C1 segment of cervical spinal cord (tissue), 14 donors: ENCODE measurements at places on chromosomes 3 and 15.

GRCh38 chr3:133934996-133935842 is 39.5 kb upstream of the RAB6B start:
- DNase-seq, result no peak

GRCh38 chr3:183318877-183319276 is 65.8 kb downstream of the B3GNT5 start:
- no peak for DNase-seq

- DNase-seq, result no peak
These were observed 53.4 kb upstream of the CHD2 start for GRCh38 chr15:92846741-92847140.

GRCh38 chr15:21267671-21268395 is 172.5 kb downstream of the POTEB3 start:
- no peak for DNase-seq

- DNase-seq, result no peak
These were observed 321.8 kb downstream of the ULK4 start for GRCh38 chr3:41640076-41640475.

DNA sequence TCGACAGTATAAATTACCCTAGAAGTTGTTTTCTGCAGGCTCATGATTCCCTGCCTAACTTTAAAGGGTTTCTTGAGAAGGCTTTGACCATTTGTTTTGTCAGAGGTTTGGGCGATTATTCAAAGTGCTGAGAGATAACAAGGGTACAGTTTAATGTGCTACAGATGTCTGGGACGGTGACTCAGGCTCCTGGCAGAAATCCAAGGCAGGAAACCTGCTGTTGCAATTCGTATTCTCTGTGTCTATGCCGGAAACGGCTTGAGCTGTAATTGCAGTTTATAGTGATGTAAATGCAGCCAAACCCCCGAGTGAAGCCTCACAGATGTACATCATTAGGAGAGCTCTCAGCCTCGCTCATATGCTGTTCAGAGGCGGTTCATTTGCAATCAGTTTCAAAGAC is 65.6 kb downstream of the SYNPR start:
- DNase-seq, result no peak

DNA sequence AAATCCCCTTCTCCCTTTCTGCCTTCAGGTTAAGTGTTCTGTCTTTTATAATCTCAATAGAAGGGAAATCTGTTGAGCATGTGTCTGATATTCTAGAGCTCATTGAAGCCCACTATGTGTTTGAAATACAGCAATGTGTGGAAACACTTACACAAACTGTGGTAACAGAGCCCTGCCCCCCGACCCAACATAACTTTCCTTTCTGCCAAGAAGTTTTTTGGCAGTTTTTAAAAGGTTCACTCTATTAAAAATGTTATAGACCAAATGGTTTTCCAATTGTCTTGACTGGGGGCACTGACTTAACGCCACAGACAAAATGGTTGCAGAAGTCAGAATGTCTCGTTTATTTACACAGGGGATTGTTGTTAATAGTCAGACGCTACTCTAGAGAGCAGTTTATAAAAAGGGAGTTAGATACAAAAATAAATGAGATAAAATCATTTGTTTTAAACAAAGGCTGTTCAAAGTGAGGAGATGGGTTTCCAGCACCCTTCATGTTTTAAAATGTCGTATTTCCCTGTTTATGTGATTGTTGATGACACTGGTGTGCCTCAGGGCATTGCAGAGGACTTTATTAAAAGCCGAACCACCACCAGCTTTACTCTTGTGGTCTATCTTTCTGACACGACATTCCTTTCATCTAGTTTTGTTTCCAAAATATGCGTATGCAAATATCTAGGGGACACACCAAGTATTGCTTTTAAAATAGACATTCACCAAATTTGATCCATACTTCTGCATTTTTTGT is 26.7 kb upstream of the GREM1 start:
- DNase-seq, result no peak

DNA sequence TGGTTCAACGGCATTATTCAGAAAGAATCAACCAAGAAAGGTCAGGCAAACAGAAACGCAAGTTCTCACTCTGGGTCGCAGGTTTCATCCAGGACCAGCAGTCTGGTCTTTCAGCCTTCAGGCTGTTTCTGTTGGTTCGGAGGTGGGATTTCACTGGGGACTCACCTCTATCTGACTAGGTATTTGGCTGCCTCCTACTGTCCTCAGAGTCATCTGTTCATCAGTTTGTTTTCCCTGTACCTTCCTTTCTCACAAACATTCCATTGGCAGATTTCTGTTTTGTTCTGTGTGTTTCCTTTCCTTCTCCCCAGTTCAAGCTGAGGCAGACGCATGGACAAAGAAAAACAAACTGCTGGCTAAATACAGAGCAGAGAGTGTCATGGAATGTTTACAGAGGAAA is 1046.6 kb upstream of the CFAP20DC start:
- DNase-seq, result no peak

- no peak for DNase-seq
These were observed 9.7 kb upstream of the XIRP1 start for GRCh38 chr3:39202094-39202493.

GRCh38 chr15:101451266-101451799 is 38.2 kb downstream of the PCSK6 start:
- no peak for DNase-seq

DNA sequence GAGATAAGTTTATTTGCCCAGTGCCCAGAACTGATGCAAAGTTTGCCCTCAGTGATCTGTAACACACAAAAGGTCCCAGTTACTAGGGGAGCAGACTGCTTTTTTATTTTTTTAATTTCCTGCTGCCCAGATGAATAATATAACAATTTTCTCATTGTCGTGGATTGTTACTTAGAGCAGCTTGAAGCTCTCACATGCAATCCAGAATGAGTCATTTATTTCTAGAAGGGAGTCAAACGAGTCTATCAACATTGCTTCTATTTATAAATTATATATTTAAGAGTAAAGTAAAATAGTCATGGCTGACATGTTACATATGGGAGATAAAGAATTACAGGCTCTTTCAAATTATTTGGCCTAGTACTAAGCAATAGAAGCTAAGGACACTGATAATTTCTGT is 41.3 kb downstream of the MEIS2 start:
- DNase-seq, result no peak

GRCh38 chr3:187739561-187740332 is 5.5 kb downstream of the BCL6 start:
- DNase-seq, result peak; percentile 82

DNA sequence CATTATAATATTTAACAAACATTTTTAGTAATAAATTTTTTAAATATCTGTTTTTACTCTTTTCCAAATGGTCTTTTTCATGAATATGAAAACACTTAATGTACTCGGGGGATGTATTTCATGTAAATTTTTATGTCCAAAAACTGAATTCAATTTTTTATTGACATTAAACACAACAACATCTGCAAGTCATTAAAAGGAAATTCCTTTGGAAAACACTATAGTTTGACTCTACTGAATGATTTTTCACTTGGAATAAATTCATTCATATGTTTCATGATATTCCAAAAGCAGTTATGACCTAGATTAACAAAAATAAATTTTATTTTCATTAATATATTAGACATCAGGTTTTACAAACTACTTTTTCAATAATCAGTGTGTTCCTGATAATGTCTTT is 239.8 kb upstream of the AGTR1 start:
- DNase-seq, result no peak

DNA sequence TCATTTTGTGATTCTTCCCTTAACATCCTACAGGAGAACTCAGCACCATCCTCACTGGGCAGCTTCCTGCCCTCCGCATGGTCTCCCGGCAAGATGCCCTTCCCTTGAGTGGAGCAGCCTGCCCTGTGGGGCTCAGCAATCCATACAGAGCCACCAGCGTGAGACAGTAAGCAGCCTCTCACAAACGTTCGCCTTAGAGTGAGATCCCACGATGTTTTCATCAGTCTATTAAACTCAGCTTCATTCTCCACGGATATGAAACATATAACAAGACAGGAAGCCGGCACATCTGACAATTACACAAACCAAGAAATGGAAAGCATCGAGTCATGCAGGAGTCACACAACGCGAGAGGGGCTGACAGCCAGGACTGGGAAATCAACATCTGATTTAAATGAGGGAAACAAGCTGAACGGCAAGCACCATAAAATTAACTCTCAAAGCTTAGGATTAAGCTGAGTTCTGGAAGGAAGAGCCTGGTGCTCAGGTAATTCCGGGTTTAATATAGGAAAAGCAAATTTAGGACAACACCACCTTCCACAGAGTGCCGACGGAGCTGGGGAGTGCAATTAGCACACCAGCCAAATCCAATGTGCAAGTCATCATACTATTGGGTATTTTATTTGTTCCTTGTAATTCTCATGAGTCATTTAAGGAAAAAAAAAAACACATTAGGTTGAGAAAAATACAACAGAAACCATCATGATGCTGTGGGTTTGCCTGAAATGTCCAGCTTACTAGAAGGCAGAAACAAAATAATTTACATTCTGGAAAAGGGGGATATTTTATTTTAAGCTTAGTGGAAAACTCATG is 272.0 kb downstream of the OCA2 start:
- no peak for DNase-seq

DNA sequence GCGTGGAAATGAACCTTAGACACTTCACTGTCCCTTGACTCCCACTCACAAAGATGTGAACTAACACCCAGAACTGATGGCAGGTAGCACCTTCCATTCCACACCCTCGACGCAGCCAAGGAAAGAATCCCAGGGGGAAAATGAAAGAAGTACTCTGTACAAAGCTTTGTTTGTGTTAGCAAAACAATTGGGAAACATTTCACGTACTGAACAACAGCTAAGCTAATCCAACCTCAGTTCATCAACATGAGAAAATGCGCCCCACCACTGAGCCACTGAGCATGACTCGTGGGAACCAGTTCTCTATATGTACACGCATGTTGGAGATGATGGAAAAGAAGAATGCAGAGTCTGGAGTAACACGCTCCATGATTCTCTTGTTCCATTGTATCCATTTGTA is 32.0 kb downstream of the CORO2B start:
- DNase-seq, result no peak

DNA sequence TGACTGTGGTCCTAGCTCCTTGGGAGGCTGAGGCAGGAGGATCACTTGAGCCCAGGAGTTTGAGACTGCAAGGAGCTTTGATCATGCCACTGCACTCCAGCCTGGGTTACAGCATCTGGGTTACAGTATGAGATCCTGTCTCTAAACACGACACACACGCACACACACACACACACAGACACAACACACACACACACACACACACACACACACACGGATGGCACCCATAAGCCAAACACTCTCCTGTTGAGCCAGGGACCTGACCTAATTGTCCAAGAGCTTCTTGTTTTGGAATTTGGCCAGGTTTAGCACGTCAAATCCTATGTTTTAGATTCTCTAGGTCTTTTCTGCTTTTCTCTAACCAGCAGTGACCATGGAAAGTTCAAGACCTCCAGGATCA is 26.8 kb downstream of the EID1 start:
- no peak for DNase-seq

DNA sequence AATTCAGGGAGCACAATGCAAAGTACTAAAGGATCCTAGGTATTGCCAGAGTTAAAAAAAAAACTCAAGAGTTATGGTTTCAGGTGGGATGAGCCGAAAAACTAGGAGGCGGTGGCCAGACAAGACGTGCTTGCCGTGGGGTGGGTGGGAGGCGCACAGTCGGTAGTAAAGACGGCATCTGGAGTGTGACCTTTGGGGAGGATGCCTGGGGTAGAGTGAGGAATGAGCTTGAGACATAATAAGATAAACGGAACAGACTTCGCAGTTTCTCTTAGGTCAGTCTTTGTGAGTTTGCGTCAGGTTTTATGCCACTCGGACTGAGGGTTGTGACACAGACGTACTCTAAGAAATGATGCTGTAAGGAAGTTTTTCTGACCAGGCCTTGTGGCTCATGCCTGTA is 139.6 kb downstream of the LRRK1 start:
- no peak for DNase-seq

- DNase-seq, result no peak
These were observed 1.3 kb upstream of the STAG1 start for GRCh38 chr3:136753326-136753939.

DNA sequence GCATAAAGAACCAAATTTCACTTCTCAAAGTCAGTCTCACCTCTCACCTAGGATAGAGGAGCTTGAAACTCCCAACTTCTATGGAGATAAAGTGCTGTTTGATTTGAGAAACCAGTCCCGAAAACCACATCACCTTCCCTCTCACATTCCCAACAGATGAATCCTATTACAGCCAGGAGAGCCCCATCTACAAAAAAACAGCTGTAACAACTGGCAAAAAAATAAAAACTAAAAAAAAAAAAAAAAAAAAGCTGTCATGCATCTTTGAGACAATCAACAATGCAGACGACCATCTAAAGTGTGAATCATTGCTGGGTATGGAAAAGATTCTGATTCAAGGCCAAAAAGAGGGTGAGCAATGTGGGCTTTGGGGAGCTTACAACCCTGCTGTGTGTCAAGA is 23.8 kb downstream of the HOMER2 start:
- DNase-seq, result no peak

DNA sequence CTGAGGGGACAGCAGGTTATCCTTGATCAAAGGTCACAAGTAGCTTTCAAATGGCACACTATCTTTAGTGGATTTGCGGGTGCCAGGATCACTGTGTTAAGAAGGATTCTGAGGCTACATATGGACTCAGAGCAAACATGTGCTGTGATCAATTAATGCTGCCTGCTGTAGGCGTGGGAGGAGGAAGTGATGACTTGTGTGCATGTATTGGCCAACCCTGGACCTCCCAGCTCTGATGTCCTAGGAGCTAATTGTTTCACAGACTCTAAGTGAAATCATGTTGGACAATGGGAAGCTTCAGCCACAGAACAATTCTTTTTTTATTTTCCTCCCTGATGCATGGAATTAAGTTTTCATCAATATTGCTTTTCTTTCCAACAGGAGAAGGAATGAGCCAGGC is 24.4 kb downstream of the FAH start:
- DNase-seq, result no peak

DNA sequence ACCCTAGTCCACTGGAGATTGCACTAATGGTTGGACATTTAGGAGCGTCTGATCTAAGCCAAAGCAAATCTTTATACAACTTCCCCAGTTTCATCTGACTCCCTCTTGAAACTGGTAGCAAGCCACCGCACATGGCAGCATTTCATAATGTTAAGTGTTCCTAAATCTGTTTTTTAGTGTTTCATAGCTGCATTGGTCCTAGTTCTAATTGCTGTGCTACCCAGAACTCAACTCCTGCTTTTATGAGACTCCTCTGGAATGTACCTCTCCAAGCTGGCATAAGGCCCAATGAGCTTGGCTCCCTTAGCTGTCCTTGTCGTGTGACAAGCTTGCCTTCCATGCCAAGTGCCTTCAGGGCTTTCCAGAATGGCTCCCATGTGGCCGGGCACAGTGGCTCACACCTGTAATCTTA is 65.3 kb upstream of the FLNB start:
- no peak for DNase-seq
